CMK (cell line): ENCODE measurements at places on chromosomes 7 and 10.

DNA sequence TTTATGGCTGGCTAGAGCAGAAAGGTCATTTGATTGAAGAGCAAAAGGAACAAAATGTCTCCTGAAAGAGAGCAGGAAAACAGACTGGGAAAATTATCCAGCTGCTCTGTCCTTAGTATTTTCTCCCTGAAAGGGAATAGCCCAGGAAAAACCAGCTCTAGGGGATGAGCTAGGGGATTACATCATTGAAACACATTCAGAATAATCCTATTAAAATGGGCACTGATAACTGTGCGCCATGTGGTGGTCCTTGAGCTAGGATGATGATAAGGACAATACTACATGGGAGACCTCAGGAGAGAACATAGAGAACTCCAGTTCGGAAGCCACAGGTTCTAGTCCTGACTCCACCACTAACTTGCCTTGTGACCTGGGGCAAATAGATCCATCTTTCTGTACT, 873.8 kb downstream of the TYW1 start:
- no peak for DNase-seq

- DNase-seq: no peak
These were observed 35.2 kb downstream of the COL26A1 start for GRCh38 chr7:101397770-101398324.

DNA sequence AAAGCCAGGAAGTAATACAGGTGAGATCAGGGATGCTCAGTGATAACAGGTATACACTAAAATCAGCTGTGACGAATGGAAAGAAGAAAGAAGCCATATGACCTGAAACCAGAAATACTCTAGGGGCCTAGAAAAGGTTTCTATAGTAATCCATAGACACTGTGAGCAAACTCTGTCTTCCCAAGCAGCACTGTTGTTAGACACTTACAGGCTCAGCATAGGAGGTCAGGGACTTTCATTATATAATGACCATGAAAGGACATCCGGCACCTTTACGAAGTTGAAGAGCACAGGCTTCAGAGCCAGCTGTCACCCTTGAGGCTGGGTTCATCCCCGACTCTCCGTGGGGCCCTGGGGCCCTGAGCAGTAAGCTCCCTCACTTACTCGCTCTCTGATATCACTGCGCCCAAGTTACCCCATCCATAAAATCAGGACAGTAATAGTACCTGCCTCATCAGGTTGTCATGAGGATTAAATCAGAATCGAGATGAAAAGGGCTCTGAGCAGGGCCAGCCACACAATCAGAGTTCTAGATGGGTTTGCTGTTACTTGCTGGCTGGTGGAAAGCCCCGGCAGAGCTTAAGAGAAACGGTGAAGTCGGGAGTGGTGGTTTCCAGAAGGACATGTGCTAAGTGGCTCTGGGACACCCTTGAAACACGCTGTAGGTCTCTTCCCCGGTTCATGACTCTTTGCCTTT, 79.5 kb downstream of the ITIH5 start:
- no peak for DNase-seq

DNA sequence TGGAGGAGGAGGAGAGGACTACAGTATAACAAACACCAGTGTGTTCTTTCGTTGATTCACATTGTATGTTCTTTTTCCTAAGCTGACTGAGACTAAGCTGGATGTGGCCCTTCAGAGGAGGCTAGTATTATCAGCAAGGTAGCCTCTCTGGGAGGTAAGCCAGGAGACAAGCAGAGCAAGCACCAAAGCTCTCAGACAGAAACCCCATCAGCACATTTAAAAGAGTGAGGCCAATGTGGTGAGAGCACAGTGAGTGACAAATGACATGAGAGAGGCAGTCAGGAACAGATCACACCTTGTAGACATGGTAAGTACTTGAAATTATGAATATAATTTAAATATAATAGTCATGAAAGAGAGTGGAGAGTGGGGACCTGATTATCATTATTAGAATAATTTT, 107.6 kb downstream of the KMT2C start:
- DNase-seq: no peak

- DNase-seq: no peak
These were observed 126.9 kb downstream of the SLC16A9 start for GRCh38 chr10:59582780-59583179.

DNA sequence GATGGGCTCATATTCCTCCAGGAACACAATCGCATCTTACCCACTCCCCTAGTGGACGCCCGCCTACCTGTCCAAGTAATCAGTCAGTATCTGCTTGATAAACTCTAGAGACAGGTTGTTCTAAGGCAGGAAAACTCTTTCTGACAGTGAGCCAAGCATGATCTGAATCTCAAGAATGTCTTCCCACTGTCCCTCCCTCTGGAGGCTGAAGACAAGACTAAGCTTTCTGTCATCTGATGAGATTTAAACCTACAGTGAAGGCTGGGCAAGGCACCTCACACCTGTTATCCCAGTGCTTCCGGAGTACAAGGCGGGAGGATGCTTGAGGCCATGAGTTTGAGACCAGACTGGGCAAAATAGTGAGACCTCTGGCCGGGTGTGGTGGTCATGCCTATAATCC, 586.6 kb downstream of the GALNT17 start:
- DNase-seq: no peak

- DNase-seq: no peak
These were observed 1.5 kb upstream of the MEST start for GRCh38 chr7:130490311-130490791.

GRCh38 chr7:107946451-107946850, 55.5 kb downstream of the DLD start:
- DNase-seq: no peak

DNA sequence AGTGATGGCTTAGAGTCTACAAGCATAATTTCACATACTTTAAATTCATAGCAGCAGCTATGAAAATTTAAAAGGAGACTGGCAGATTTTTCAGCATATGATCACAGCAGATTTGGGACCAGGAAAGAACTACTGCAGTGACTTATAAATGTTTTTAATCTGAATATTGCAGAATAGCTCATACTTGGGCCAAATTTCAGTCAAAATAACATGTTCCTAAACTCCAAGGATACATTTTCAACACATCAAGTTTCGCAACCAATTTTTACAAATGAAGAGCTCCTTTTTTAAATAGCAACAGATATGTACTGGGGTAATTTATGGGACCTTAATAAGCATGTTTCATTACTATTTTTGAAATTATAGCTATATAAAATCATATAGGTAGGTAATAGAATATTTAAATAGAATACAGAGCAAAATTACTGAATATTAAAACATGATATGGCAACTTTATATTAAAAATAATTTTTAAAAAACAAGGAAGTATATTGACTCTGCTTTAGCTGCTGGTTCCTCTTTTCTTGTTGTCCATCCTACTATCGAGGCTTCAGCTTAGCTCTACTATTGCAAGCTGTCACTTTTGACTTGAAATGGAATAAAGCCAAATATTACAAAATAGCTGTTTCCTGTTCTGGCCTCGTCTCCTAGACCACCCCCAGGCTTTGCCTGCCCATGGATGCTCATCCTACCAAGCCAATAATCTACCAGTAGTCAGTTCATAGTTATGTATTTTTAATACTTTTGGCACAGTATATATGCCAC, 123.1 kb downstream of the NRBF2 start:
- DNase-seq: no peak

DNA sequence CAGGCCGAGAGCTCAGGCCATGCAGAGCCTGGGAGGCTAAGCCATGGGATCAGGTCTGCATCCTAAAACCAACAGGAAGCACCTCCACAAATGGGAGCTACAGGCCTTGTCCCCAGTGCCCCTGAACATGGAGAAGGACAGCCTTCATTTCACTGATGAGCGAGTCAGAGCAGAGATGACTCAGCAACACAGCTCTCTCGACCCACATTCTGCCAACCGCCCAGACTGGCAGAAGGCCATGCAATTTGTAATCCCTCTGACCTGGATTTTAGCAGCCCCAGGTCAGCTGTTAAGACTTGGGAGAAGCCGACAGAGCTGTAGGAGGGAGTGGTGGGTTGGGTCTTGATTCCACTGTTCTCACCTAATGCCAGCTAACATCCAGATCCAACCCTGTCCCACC, 25.5 kb downstream of the VOPP1 start:
- no peak for DNase-seq

DNA sequence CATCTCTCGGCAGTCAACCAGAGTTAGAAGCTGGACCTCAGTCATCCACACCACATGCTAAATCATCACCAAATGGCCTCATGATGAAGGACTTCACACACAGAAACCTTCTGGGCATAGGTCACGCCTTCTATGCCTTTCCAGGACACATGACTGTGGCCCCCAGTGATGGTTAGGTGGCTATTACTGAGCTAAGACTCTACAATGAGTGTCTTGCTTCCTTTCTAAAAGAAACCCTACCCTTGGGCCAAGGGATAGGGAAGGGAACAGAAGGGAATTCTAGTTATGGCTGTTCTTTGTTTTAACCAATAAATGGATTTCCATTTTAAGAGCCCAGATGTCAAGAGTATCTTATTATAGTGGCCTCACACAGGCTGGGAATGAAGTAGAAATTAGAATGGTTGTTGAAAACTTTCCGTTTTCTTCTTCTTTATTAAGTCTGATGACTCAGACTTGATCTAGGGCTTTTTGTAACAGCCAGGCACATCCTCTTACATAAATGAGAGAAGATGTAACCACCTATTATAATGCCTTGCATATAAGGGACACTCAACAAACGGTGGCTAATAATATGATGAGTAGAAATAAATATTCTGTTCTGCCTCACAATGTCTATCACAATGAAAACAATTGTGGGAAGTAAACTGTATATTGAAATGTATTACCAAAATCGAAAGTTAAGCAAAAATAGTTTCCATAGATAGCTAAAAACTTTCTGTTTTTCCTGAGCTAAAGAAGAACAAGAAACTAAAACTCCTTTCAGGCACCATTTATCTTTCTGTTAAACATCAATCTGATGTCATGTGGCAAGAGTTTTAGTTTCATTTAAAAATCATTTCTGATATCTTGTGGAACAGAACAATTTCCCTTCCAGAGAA, 62.5 kb upstream of the TOMM7 start:
- DNase-seq: no peak

GRCh38 chr7:66505531-66506451, 122.9 kb upstream of the KCTD7 start:
- no peak for DNase-seq

- DNase-seq: no peak
These were observed 30.8 kb downstream of the CHCHD3 start for GRCh38 chr7:133051066-133051465.

DNA sequence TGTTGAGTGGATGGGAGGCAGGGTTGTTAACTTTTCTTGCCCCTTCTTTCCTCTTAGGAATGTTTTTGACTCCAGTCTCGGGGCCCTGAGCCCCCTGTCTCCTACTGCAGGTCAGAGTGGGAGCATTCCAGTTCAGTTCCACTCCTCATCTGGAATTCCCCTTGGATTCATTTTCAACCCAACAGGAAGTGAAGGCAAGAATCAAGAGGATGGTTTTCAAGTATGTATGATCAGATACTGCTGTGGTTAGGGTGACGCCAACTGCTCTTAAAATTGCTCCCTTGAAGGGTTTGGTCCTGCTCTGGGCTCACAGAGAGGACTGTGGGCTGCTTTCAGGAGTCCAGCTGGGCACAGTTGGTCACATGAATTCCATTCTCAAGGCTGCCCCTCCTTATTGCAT, 22.0 kb downstream of the VWA2 start:
- no peak for DNase-seq

- DNase-seq: no peak
These were observed 83.8 kb downstream of the PDGFA start for GRCh38 chr7:435630-436366.

DNA sequence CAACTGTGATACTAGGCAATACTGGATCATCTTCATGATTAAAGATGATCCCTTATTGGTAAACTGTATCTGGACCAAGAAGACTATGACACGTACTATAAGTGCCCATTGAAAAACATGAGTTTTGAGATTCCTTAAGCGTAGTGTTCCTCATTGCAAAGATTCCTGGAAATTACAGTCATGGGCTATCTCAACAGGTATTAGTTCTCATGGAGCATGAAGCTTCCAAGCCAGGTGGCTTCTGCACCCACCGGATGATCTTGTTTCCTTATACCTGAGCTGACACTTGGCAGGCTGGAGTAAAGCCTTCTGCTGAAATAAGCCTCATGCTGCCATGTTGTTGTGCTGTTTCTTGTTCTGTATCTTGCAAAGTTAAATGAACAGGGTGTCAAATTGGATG, 8.6 kb upstream of the PRR15 start:
- DNase-seq: no peak

DNA sequence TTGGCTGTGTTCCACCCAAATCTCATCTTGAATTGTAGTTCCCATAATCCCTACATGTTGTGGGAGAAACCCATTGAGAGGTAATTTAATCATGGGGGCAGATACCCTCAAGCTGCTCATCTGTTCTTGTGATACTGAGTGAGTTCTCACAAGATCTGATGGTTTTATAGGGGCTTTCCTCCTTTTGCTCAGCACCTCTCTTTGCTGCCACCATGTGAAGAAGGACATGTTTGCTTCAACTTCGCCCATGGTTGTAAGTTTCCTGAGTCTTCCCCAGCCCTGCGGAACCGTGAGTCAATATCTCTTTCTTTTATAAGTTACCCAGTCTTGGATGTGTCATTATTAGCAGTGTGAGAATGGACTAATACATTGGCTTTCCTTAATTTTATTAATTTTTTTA, 527.8 kb downstream of the MDFIC start:
- no peak for DNase-seq

- DNase-seq: no peak
These were observed 14.3 kb downstream of the CPED1 start for GRCh38 chr7:121002757-121003200.

DNA sequence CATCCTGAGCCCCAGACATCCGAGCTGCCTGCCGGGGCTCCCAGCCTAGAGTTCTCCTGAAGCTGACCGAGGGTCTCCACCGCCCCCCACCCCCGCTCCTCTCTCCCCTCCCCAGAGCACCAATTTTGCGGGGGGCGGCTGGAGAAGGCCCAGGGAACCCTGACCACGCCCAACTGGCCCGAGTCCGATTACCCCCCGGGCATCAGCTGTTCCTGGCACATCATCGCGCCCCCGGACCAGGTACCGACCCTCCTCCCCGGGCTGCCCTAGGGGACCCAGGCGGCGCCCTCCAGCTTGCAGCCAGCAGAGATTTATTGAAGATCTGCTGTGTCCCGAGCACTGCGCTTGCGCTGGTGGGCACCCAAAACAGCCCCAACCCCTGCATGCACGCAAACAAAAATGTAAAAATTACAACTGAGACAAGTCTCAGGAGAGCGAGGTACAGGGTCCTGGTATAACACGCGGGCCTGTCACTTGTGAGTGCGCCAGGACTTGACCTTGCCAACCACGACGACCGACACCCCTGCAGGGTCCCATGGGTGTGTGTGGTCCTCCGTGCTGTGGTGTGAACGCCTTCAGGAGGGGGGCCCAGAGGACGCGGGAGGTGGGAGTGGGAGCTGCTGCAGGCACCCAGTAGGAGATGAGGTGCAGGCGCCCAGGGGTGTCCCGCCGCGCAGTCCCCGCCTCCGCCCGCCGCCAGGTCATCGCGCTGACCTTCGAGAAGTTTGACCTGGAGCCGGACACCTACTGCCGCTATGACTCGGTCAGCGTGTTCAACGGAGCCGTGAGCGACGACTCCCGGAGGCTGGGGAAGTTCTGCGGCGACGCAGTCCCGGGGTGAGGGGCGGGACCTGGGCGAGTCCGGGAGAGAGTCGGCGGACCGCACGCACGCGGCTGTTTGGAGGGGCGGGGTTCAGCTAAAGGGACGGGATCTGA, 3.1 kb downstream of the PCOLCE start:
- no peak for DNase-seq
